SIG-M5 (cell line): ENCODE measurements at places on chromosomes 3 and 15.

DNA sequence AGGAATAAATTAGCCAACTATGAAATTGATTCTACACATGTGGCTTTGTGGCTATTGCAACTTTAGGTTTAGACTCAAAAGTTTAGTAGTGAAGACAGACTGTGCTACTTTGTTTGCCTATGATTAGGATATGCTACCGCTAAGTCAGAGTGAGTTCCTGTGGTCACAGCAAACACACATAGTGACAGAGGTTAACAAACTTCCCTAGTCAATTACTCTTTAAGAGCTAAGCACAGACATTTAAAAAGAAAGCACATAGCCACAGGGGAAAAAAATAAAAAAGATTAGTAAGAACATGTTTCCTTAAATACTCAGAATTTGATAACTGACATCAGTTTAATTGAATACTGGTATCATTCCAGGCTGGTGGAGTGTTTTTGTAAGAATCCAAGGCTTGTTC lies 207.1 kb downstream of the GBE1 start:
- no peak for DNase-seq

DNA sequence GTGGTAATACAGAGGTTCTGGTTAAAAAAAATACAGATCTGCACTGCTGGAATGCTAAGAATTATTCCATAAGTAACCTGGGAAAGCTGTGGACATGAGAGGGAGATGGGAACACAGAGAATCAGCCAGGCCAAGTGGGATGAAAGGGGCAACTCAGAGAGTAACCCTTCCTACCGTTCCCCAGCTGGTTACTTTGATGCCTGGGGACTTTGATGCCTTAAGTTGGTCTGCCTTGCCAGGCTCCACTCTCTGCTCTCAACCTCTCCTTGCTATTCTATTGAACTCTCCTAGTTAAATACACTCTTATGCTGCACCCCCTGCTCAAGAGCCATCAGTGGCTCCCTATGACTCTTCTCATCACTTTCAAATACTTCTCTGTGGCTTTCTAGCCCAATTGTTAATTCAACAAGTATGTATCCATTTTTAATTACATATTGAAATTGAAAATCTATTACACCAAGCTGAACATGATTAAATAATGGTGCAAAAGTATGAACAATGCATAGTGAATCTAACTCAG lies 315.5 kb downstream of the TLE3 start:
- DNase-seq = no peak

GRCh38 chr3:34947834-34948233 lies 691.5 kb upstream of the ARPP21 start:
- no peak for DNase-seq

DNA sequence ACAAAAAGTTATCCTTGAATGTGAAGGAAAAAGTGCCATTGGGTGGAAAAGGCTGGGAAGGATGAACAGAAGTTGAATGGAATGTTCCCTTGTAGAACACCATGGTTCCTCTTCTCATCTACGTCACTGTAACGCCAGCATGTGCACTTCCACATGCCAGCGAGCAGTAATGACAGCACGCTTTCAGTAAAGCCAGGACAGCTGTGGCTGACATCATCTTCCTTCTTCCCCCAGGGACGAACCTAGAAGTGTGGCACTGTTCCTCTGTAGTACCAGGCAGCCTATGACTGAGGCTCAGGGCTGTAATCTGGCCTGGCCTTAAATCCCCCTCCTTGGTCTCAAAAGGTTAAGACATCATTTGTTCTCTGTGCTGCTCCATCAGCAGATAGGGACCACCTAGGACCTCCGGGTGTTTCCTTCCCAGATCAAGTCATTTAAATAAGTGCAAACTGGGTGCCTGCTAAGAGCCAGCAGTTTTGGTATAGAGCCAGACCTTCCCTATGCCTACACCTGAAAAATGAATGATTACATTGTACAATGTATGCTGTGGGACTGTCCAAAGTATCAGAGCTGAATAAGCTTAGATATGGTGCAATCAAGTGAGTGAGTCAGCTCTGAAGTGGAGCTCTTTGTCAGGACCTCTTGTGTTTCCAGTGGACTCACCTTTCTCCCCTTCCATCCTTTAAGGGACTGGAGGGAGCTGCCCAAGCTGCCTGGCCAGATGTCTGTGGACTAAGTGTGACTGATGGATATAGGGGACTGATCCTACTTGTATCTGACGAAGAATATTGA lies 5.6 kb upstream of the SRPRB start:
- DNase-seq = peak; percentile 18

- no peak for DNase-seq
Observed at GRCh38 chr3:117798221-117798620, 1088.6 kb downstream of the TUSC7 start.

DNA sequence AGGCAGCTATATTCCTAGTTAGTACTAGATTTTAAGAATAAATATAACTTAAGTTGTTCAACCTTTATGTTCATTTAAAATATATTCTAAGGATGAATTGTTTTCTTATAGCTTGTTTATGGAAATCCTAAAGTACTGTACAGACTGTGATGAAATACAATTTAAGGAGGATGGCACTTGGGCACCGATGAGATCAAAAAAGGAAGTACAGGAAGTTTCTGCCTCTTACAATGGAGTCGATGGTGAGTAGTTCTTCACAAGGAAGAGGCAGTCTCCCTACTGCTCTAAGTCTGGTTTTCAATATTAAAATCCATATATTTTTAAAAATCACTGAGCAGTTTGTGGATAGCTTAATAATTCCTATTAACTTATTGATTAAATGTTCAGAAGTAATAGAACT lies 29.6 kb downstream of the CALML4 start:
- no peak for DNase-seq

DNA sequence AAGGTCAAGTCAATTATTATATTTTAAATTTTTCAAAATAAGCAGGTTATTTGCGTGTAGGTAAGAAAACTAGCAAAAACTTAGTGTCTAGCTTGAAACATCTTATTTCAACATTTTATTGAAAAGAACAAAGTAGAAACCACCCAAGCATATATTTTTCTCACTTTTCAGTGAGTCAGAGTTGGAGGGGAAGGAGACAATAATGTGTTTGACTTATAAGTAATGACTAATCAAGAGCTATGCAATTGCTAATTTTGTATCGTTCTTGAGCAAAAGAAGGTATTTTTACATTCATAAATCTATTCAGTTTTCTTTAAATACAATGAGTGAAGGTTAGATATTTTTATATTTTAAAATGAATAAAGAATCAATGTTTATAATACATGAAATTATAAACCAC lies 54.4 kb upstream of the P2RY1 start:
- DNase-seq = no peak

GRCh38 chr3:131007782-131008181 lies 18.8 kb downstream of the ASTE1 start:
- DNase-seq = no peak

DNA sequence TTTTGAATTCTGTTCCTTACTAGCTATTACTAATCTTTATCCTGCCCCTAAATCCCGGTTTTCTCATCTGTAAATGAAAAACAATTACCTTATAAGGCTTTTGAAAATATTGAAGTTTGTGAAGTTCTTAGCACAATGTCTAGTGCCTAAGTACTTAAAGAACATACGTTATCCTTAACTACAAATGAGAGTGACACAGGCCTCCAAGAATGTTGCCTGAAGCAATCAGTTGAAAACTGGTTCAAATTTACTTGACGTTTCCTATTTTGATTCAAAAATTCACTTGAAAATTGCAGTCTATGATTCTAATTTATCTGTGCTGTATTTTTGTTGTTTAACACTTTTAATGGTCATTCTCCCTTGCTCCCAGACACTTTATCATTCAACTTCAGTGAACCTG lies 3.2 kb downstream of the SENP7 start:
- DNase-seq = no peak

DNA sequence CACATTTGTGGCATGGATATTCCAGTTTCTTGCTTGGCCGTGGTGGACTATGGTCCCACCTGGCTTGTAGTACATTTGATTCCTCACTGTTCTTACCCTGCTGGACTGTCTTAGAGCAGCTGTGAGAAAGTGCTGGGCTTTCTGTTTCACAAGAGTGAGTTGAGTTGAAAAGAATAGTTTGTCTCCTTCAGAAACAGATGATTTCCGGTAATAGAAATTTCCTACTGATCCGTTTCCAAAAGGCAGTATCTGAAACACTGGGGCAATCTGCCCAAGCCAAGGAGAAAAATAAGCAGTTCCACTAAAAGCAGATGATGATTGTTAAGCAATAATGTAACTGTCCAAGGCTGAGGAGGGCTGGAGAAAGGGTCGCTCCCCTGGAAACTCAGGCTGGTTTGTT lies 96.0 kb downstream of the SUCLG2 start:
- DNase-seq = no peak

DNA sequence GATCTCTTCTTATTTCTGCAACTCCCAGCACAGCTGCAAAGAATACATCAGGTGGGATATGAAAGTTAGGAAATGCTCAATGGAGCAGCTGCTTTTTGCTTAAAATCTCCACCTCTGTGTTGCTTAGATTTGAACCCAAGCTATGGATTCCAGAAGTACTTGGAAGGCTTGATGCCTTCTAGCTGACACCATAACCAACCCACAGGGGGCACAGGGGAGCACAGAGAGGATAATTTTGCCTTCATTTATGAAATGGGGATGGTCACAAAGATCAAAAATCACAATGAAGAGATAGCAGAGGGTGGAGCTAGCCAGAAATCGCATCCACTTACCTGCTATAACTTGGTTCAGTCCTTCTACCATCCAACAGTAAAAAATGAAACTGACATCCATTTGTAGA lies 75.7 kb downstream of the DUT start:
- DNase-seq = no peak

DNA sequence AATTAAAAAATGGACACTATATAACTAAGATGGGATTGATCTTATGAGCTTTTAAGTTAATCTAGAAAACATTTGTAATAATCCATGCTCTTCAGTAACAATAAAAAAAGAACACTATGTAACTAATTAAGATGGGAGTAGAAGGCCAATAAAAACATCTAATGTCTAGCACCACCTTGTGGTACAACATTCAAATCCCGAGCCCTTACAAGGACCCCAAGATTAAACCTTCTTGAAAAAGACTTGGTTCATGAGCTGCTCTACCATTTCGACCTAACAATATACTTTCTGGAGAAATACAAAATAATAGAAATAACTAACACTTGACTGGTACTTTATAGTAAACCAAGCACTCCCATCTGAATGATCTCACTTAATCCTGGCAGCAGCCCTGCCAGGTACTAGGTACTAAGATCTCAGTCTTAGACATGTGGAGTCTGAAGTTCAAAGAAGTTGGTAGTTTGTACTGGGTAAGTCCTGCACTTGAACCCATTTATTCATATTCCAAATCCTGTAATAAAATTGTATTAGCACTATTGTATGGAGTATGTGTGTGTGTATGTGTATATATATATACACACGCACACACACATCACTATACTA lies 21.8 kb downstream of the METTL6 start:
- DNase-seq = no peak

GRCh38 chr3:171348121-171348520 lies 112.1 kb downstream of the TNIK start:
- DNase-seq = no peak

DNA sequence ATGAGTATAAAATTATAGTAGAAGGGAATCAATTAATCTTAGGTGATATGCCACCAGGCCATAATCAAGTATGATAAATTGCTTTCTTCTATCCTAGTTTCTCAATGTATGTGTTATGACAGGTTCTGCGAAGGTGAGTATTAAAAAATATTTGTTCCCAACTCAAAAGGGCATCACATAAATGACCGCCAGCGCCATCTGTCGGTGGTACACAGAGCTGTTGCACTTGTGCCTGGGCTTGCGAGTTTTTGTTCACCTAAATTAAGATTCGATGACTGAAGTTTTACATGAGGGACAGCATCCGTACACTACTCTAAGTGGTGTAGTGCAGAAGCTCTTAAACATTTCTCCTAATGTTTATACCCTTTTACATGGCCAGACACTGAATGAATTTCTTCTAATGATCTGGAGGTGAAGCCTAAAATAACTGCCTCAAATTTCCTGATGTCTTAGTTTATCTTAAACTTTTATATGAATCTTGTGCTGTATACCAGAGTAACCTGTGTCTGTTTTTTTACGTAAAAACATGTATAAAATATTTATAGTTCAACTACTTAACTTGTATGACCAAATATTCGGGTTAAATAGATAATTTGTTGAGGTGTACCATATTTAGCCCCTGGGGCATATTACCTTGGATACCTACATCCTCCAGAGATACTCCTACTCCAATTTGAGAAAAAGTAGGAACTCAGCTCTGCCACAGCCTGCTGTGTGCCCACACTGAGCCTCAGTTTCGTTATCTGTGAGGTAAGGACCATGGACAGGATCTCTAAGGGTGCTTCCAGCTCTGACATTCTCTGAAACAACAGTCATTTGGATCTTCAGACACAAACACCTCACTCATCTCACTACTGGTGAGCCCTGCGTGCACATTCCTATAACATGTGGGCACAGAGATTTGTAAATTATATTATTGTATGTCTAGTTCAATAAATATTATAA lies 365.6 kb downstream of the MAGI1 start:
- DNase-seq = no peak

GRCh38 chr3:21543380-21544075 lies 207.5 kb downstream of the ZNF385D start:
- DNase-seq = no peak

DNA sequence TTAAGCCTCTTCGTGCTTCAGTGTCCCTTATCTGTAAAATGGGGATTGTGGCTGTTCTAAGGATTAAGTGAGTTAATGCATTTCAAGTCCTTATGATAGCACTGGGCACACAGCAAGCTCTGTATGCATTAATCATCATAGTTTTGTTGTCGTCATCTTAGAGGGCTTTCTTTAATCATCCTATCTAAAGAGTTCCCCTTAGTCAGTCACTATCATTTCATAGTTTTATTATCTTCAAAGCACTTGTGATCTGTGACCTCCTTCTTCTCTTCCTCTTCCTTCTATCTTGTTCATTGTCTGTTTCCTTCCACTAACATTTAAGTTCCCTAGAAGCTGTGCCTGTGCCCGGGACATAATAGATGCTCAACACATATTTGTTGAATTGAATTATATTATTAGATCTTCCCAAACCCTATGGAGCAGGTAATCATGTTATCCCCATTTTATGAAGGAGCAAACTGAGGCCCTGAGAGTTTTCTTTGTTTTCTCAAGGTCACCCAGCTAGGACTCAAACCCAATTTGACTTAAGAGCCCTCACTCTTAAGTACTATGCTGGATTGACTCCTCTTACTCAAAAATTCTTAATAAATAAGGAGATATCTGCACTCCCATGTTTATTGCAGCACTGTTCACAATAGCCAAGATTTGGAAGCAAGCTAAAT lies 24.1 kb downstream of the DUOX2 start:
- no peak for DNase-seq
